Stromal cell of bone marrow (primary cell): ENCODE measurements at places on chromosomes 1 and 21.

DNA sequence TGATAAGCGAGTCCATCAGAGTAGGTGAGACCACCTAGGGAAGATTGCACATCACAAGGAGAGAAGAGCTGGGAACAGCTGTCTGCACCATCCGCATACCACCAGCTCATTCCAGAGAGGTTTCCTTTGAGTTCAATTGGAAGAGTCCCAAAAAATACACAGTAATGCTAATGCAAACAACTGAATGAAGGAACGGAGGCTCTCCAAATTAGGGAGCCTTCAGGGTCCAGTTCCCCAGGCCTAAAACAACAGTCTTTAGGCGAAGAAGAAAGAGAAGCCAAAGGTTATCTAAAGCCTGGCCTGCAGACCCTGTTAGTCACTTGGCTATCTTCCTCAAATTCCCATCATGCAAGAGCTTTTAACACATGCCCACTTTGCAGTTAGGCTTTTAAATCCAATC, 246.4 kb downstream of the PBX1 start:
- no peak for DNase-seq

GRCh38 chr1:201374364-201374763, 3.1 kb downstream of the TNNT2 start:
- DNase-seq = no peak

DNA sequence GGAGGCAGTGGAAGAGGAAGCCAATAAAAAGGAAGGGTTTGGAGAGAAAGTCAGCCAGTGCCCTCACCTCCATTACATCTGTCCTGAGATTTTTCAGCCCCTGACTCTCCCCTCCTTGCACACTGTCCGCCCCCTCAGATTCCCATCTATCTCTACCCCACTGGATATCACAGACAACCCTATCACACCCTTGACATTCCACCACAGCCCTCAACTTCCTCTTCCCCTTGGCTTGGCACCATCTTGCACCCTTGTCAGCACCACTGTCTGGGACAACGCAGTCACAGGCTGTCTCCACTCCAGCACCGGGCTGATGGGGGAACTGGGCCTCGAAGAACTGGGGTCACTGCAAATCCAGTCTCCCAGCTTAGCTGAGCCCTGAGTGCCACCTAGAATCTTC, 14.2 kb upstream of the PLEKHA6 start:
- no peak for DNase-seq

DNA sequence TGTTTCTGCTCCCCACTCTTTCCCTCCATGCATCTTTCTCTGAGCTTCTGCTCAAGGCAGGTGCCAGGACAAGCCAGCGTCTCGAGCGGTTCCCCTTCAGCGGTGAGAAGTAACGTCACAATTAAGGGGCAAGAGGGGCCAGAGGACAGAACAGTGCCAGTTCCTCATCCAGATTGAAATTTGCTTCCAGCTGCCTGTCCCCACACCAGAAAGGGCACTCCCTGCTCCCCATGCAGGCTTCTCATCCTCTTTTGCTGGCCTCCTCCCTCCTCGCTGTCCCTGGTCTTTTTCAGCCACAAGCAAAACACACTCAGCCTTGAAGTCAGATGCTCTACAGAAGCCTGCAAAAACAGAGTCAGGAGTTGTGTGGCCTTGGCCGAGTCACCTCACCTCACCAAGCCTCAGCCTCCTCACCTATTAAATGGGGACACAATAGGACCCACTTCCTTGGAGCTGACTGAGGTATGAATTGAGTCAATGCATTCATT, 35.0 kb upstream of the ECE1 start:
- no peak for DNase-seq

GRCh38 chr1:15833069-15833679, 14.3 kb upstream of the SPEN start:
- DNase-seq = no peak

- DNase-seq = no peak
Observed at GRCh38 chr1:10915594-10915993, 96.9 kb upstream of the TARDBP start.

DNA sequence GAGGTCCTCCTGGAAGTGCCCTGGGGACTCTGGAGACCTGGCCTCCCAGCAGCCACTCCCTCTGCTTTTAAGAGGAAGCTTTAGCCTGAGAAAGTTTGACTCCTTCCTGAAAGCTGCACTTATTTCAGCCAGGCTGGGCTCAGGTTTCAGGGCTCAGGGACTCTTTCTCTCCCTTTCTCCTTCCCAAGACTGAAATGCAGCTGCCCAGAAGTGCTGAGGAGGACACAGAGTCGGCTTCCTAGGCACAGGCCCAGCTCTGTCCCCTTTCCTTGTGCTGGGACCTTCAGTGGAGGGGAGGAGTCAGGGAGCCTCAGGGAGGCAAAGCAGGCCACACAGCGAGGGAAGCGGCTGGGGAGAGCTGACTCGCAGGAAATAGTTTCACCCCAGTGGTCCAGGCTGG, 137.3 kb downstream of the NAV1 start:
- no peak for DNase-seq

DNA sequence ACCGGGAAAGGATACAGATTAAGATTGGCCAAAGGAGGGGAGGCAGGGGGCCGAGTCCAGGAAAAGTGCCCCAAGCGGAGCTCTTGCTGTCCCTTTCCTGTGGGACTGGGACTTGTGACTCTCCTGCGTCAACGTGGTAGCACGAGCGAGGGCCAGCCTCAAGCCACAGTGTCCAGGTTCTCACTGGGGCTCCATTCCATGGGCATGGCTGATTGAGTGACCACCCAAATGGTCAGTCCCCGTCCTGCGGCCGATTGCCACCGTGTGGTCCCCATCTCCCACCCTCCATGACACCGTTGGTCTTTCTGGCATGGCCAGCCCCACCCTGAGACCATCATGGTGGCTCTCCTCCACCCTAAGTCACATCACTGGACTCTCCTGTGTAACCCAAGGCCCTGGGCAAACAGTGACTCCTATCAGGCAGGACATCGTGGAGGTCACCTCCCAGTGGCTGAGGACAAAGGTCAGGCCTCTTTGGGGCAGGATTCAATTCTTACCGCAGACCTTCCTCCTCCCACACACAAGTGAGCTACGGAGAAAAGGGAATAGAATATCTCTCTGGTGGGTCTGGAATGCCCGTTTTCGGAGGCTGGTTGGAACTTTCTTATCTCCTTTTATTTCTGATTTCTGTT, 8.9 kb upstream of the C1orf174 start:
- DNase-seq = no peak

DNA sequence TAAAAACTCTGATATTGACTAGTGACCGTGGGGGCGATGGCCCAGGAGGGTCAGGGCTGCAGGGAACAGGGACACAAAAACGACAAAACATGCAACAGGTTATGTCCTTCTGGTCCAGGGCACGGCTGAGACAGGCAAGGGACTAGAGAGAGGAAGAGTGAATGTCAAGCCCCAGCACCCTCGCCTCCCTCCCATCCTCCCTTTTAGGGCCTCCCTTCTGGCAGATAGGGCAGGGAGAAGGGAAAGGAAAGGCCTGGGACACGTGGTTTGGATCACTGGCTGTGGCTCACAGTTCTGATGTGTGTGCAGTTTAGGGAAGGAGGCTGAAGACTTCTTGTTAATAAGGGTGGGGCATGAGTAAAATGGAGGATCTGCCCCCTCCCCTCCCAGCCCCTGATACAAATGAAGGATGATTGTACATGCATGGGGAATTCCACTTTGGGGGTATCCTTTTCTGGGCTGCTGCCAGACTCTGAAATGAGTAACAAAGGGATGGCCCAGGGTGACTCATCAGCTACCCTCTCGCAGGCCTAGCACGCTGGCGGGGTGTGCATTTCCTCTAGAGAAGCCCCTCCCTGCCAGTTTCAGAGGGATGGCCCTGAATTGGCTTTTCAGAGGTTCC, 14.2 kb downstream of the CAPN2 start:
- peak; percentile 96 for DNase-seq

GRCh38 chr1:59266180-59266926, 30.5 kb upstream of the FGGY start:
- no peak for DNase-seq

DNA sequence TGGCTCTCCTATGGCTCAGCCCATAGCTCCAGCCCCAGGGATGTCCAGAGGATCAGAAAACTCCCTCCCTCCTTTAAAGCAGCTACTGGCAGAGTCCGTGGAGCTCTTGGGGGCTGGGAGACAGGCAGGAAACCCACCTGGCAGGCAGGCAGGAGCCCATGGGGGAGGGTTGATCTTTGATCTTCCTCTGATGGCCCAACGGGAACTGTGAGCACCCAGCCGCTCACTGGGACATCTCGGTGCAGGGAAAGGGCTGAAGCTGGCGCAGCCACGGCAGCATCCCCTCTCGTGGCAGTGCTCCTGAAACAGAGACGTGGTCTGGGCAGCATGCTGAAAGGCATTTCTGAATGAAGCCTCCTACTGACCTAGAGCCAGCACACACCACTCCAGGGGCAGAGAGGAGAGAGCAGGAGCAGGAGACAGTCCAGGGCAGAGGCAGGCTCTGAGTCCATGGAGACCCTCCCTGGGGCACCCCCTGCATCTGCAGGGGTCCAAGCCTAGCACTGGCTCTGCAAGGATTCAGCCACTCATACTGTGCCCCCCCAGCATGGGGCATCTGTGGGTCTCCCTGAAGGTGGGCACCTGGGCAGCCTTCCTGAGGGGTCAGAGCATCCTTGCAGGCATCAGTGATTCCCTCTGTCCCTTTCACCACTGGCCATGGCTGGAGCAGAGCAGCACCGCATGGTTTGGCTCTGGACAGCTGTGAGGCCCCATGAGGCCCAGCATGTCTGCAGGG, 4.9 kb upstream of the SLX9 start:
- DNase-seq = no peak

- no peak for DNase-seq
Observed at GRCh38 chr1:110113551-110113950, 1.3 kb downstream of the UBL4B start.

- DNase-seq = no peak
Observed at GRCh38 chr1:213779228-213779627, 208.5 kb upstream of the PROX1 start.

DNA sequence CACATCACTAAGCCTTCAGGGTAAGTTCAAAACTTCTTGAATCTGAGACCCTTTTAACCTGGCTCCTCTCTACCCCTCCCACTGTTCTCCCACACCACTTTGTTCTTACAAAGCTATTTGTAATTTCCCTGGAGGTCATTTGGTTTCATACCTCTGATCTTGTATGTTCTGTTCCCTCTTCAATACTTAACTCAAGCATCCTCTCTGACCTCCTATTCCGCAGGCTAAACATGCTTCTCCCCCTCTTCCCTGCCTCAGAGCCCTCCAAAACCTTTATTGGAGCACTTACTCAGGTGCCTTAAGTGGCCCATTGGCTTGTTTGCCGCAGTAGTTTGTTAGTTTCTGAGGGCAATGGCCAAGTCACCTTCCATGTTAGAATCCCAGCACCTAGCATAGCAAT, 54.8 kb downstream of the SSX2IP start:
- no peak for DNase-seq

DNA sequence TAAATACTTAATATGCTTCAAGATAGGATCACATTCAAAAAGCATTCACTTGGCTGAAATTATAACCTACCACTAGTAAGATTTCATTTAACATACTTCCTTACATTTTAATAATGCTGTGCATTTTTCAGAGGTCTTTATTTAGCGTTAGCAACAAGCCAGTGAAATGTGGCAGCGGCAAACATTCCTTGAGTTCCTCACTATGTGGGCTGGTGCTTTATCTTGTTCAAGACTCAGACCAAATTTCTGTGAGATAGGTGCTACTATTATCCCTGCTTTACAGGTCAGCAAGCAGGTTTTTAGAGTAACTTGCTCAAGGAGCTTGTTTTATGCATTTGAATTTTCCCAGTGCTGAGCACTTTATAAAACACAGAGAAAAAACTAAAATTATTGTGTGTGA, 132.7 kb downstream of the PLPPR4 start:
- DNase-seq = no peak

DNA sequence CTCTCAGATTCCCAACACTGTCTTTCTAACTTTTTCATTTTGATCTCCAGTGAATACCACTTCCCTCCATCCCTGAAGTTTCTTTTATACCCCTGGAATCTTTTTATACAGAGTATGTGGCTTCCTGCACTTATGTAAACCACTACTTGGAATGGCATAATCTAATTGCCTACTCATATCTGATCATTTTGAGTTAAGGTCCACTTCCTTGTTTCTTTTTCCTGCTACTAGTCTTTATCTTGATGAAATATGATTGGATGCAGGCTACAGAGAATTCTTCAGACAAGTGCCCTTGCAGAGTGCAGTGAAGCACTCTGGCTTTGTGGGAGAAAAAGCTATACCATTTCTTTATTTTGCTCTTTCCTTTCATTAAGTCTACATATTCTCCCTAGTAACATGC, 325.3 kb upstream of the ADAMTS5 start:
- DNase-seq = no peak

- DNase-seq = peak; percentile 22
Observed at GRCh38 chr21:32329776-32330175, 31.1 kb downstream of the MRAP start.

DNA sequence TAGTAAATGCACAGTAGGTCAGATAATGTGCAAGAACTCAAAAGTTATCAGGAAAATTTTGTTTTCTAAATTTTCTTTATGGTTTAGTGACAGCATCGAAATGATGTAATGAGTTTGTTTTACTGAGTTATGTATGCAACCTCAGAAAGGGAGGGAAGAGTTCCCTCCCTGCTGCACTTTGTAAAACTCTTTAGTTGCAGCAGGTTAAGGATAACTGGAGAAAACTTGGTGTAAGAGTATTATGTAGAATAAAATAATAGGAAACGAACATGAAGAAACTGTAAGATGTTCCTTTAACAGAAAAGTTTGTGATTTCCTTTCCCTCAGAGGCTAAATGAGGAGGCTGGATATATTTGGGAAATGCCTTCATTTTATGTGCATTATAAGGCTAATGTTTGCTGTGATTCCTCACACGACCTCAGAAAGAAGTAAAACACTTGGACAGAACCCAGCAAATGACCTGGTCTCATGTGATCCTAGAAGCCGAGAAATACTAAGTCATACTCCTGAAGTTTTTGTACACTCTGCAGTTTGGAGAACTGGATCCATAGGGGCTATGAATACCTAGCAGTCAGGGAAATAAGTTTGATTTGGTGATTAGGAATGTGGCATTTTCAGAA, 35.4 kb downstream of the ADGRL2 start:
- DNase-seq = peak; percentile 31

GRCh38 chr1:75203415-75204277, 69.5 kb downstream of the LHX8 start:
- DNase-seq = peak; percentile 18

GRCh38 chr1:88079036-88079435, 605.0 kb upstream of the PKN2 start:
- DNase-seq = no peak

DNA sequence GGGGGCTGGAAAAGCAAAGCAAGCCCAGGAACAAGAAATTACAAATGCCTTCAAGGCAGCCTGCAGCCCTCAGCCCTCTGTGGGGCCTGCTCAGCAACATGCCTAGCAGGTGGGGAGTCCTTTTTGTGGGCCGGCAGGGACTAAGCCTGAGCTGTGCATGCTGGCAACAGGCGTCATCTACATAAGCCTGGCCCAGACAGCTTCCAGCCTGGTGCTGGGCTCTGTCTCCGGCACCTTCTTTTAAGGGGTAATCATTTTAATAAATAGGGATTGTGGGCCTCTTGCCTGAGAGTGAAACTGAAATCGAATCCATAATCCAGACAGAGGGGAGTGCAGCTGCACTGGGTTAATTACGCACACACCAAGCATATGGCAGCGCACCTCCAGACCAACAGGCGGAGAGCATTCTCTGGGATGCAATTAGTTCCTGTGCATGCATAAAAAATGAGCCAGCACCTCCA, 96.6 kb downstream of the DDX20 start:
- no peak for DNase-seq

- DNase-seq = peak; percentile 93
Observed at GRCh38 chr1:67060811-67061218, 6.9 kb upstream of the SLC35D1 start.

GRCh38 chr1:222098404-222098803, 356.5 kb upstream of the DUSP10 start:
- DNase-seq = no peak
